Type B pancreatic cell (in vitro differentiated cells): ENCODE measurements at places on chromosomes 2 and 18. TPM values are rescaled to one million over a fixed set of nuclear protein-coding genes. Genes with fewer than 3 reads are reported as not detected.

ZNF892 gene
- 7.2 and 14.0 TPM in 2 replicates for total RNA-seq

DYNAP gene
- not detected in 2 replicates for total RNA-seq

GNAL gene
- total RNA-seq, result 8.3 and 12.9 TPM in 2 replicates

GAD1 gene
- 1.7 and 2.2 TPM in 2 replicates for total RNA-seq

CNDP1 gene
- 0.48 and 0.67 TPM in 2 replicates for total RNA-seq

NOSTRIN gene
- 2.4 and 2.5 TPM in 2 replicates for total RNA-seq

SLC9A2 gene
- total RNA-seq, result 6.3 and 10.0 TPM in 2 replicates

DSG4 gene
- 0.07 and 0.17 TPM in 2 replicates for total RNA-seq

DNA sequence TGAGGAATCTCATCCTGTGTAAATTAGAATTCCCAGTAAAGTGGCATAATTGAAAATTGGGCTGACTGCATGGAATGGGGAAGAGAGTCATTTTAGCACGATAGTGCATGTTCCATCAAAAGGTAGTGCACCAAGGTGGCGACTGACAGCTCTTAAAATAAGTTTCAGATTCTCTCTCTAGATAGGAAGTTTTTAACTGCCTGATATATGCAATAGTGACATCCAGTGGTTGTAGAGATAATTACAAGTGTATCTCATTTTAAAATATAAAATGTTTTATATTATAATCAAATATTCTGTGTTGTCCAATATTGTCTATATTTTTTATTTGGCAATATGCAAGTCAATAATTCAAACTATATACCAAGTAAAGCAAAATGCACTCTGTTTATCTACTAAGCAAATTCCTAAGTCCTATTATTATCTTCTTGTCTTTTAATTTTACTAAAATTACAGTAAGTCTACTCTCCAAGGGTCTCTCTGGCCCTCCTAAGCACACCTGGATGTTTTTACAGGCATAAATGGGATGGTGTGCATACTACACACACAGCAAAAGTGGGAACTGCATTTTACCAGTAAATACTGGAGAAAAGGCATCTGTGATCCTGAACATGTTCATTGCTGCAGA is 397.7 kb upstream of the HNRNPA3 start:
- DNase-seq, result no peak

- DNase-seq, result no peak
Observed at GRCh38 chr18:11027862-11028261, 121.5 kb downstream of the PIEZO2 start.

DNA sequence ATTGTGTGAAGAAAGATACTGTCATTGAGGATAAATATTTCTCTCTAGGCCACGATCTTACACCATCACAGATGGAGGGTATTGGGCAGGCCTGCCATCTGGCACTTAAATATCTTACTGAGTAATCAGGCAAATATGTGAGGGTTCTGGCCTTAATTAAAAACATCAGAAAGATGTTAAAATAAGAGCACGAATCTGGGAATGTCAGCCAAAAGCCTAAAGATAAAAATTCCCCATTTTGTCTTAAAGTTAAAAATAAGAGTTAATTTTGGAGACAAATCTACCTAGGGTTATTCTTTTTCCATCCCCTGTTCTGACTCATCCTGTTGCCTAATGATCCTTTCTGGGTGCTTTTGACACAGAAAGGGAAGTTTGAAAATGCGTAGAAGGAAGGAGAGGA is 121.0 kb downstream of the SUCLG1 start:
- no peak for DNase-seq

DNA sequence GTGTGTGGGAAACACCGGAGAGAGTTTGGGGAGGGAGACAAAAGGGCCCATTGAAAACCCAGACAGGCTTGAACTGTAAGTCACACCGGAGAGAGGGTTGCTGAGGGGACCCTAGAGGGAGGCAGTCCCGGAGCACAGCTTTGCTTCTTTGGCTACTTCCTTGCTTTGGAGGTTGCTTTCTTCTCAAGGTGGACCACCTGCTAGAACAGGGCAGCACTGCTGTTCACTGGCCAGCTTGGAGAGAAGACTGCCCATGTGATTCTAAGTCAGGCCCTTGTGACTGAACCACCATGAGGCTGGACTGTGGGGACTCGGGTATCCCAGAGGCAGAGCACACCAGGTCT is 4.4 kb downstream of the ACTG2 start:
- DNase-seq, result peak; percentile 37

- no peak for DNase-seq
Observed at GRCh38 chr2:232478571-232479340, 8.9 kb downstream of the ECEL1 start.

- no peak for DNase-seq
Observed at GRCh38 chr2:181662287-181662686, 5.4 kb upstream of the CERKL start.

- DNase-seq, result no peak
Observed at GRCh38 chr2:164535280-164536025, 85.8 kb downstream of the GRB14 start.

- DNase-seq, result no peak
Observed at GRCh38 chr2:100235098-100235497, 87.2 kb downstream of the LONRF2 start.

DNA sequence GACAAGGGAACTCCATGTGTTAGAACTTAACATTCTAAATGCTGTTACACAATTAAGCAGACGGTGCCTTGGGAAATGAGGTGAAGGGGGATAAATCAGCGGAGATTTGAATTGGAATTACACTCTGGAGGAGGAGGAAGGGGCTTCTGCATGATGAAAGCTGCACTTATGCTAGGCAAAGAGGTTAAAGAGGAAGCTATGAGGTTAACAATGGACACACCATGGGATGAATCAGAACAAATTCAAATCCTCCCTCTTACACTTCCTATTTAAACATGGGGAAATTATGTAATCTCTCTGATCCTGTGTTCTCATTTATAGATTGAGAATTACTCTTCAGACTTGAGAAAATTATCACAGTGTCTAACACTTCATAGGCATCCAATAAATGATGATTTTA is 121.5 kb upstream of the SIX2 start:
- peak; percentile 4 for DNase-seq

GRCh38 chr2:211665299-211665698 is 873.3 kb downstream of the ERBB4 start:
- no peak for DNase-seq

DNA sequence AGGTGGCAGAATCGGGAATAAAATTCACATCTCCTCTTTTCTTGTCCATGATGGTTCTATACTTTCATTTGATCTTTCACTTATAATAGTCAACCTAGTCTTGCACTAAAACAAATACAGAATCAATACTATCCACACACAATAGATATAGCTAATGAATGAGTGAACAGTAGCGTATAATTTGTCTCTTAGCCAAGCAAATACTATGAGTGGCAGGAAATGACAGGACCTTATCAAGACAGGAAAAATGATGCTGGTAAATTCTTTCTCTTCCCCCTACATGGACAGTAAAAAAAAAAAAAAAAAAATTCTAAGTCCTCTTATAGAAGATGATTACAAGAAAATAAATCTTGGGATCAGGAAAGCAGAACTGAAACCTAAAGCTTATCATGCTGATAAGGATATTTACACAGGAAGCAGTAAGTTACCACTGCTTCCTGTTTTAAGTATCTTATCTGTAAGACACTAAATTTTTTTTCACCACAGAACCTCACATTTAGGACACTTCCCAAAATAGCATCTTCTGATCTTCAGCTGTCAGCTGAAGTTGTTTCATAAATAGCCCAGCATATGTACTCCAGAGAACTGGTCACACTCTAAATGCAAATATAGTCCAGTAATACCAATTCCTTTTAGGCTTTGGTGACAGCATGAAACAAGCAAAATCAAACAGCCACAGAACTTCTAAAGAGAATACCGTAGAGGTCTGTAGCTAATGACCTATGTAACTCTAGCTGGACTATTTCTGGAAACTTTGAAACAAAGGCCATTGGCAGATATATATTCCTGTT is 27.0 kb downstream of the IRS1 start:
- no peak for DNase-seq

DNA sequence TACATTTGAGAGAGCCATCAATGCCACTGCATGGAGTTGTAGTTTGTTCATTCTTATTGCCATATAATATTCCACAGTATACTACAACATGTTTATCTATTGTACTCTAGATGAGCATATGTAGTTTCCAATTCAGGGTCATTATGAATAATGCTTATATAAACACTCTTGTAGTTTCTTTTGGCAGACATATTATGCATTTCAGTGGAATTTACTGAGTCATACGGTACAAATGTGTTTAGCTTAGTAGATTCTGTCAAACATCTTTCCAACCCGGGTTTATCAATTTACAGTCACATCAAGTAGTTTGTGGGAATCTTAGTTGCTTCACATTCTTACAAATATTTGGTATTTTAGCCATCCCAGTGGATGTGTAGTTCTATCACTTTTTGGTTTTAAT is 161.1 kb downstream of the KCNH7 start:
- DNase-seq, result no peak

GRCh38 chr2:172085460-172086159 is at the start of gene DLX1:
Gene DLX1 (plus strand): TSS chr2:172085507. CDS start chr2:172085678, 171 bp downstream.
- no peak for DNase-seq
